ENCODE measurements at places on chromosomes 2 and 18. TPM values are rescaled to one million over a fixed set of nuclear protein-coding genes. Genes with fewer than 3 reads are reported as not detected.

ANO7 gene
- 1.2 TPM for total RNA-seq

POTEI gene
- total RNA-seq, result not detected

MROH2A gene
- not detected for total RNA-seq

PLEK gene
- total RNA-seq, result 0.36 TPM

RTP5 gene
- total RNA-seq, result not detected

HOXD4 gene
- total RNA-seq, result 1.2 TPM

DSG3 gene
- 1.4 TPM for total RNA-seq

ANKRD30BL gene
- total RNA-seq, result 0.29 TPM

LRATD1 gene
- total RNA-seq, result 10.0 TPM

CEBPZOS gene
- 20.6 TPM for total RNA-seq

GPR45 gene
- not detected for total RNA-seq

NEUROD1 gene
- not detected for total RNA-seq

- H3K36me3 ChIP-seq, result peaks cover 6% of the 10 kb centered on the region
- peak overlapping the region; percentile 99 for H3K4me3 ChIP-seq
- no peaks in the 10 kb centered on the region for H3K27me3 ChIP-seq
- H3K27ac ChIP-seq, result peak overlapping the region; percentile 98
Observed at GRCh38 chr18:79680891-79681339, 1.3 kb downstream of the CTDP1 start.

GRCh38 chr2:66897181-66897580 lies 462.3 kb downstream of the MEIS1 start:
- no peaks in the 10 kb centered on the region for H3K27me3 ChIP-seq
- no peak overlapping the region for H3K27ac ChIP-seq
- H3K36me3 ChIP-seq, result no peaks in the 10 kb centered on the region
- no peak for DNase-seq

DNA sequence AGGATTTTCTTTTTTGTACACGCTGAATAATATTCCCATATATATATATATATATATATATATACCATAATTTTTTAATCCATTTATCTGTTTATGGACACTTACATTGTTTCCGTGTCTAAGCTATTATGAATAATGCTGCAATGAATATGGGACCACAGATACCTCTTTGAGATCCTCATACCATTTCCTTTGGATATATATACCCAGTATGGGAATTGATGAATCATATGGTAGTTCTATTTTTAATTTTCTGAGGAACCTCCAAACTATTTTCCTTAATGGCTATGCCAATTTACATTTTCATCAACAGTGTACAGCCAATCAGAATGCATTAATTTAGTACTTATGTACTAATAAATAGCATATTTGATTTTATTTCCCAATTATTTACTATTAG lies 53.1 kb downstream of the MERTK start:
- peaks cover 6% of the 10 kb centered on the region for H3K4me1 ChIP-seq
- peaks cover 52% of the 10 kb centered on the region for H3K27me3 ChIP-seq
- DNase-seq, result no peak

GRCh38 chr2:176261136-176261535 lies 8.1 kb upstream of the MTX2 start:
- no peaks in the 10 kb centered on the region for H3K27me3 ChIP-seq
- no peak overlapping the region for H3K4me3 ChIP-seq
- H3K36me3 ChIP-seq, result no peaks in the 10 kb centered on the region
- H3K27ac ChIP-seq, result no peak overlapping the region
- no peaks in the 10 kb centered on the region for H3K4me1 ChIP-seq
- DNase-seq, result no peak

- H3K36me3 ChIP-seq, result no peaks in the 10 kb centered on the region
- no peak for DNase-seq
- no peak overlapping the region for H3K27ac ChIP-seq
- no peaks in the 10 kb centered on the region for H3K27me3 ChIP-seq
Observed at GRCh38 chr2:230268606-230269243, 43.2 kb downstream of the SP140 start.

DNA sequence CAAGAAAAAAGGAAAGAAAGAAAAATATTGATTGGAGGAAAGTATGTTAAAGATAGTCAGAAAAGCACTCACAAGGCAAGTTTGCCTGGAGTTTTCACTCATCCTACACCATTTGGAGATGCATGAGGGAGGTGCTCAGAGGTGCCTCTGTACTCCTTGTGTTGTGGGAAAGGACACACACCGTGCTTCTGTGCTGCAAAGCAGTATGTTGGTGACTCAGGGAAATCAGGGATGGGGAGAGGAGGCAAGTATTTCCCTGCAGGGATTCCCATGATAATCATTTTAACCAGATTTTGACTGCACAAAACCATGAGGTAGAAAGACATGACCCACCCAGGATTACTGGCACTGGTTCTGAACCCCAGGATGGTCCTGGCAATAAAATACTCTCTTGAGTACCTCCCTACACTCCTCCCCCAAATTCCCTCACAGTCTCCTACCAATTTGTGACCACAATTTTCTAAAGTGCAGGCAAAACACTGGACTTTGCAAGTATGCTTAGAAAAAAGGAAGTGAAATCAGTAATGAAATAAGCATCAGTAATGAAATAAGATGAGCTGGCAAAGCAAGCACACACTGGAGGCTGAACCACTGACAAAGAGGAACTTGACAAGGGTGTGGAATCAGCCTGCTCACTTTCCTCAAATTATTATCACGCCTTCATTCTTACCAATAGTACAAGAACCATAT lies 155.5 kb upstream of the ACVR2A start:
- no peaks in the 10 kb centered on the region for H3K27me3 ChIP-seq
- no peak for DNase-seq
- H3K4me1 ChIP-seq, result no peaks in the 10 kb centered on the region
- H3K4me3 ChIP-seq, result no peak overlapping the region

- no peak overlapping the region for H3K4me3 ChIP-seq
- H3K27ac ChIP-seq, result no peak overlapping the region
- no peaks in the 10 kb centered on the region for H3K4me1 ChIP-seq
- DNase-seq, result no peak
- no peaks in the 10 kb centered on the region for H3K36me3 ChIP-seq
- H3K27me3 ChIP-seq, result no peaks in the 10 kb centered on the region
Observed at GRCh38 chr2:143029141-143029540, 100.1 kb upstream of the ARHGAP15 start.

GRCh38 chr2:174066871-174067270 lies 101.7 kb upstream of the SP3 start:
- no peak overlapping the region for H3K4me3 ChIP-seq
- no peaks in the 10 kb centered on the region for H3K4me1 ChIP-seq
- H3K27me3 ChIP-seq, result peaks cover 3% of the 10 kb centered on the region
- H3K27ac ChIP-seq, result no peak overlapping the region
- DNase-seq, result no peak

DNA sequence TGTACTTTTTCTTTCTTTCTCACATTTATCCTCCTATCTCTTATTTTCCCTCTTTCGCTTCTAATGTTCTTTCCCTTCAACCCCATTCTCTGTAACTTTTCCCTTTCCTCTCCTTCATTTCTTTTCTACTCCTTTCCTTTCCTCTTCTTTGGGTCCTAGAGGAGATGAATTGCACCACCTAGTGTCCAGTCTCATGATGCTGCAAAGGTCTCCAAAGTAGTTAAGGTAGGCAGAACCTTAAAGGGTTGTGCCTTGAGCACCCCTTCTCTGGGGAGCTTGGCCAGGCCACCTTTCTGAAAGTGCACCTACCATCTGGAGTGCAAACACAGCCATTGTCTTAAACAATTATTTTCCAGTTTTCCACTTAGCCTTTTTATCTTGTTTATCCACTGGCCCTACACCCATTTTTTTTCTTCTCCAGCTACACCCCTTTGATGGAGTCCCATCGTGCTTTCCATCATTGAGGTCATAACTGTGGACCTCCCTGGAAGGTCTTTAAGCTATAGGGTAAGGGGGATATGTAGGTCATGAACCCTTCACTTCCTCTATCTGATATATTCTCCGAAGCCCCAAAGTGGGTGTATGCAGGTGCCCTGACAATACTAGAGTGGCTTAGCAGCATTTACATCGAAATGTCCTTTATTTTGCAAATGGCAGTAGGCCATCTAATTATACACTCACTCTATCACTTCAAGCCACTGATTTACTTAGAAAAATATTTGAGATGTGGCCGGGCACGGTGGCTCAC lies 155.9 kb downstream of the ESCO1 start:
- H3K36me3 ChIP-seq, result no peaks in the 10 kb centered on the region
- DNase-seq, result no peak
- H3K4me1 ChIP-seq, result peaks cover 7% of the 10 kb centered on the region
- H3K4me3 ChIP-seq, result no peak overlapping the region

DNA sequence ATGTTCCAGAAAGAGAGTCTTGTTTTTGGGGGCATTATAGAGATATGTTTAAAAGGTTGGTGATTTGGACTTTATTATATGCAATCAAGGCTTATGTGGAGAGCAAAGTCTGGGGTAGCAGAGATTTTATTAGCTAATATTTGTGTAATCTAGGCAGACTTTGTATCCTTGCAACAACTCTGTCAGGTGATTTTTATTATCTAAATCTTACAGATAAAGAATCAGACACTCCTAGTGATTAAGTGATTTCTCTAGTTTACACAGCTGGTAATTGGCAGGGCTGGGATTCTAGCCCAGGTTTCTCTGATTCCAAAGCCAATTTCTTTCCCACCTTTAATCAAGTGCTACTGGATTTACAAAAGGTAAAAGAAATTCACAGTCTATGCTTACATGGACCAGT lies 33.3 kb upstream of the NCK2 start:
- H3K27ac ChIP-seq, result no peak overlapping the region
- H3K36me3 ChIP-seq, result no peaks in the 10 kb centered on the region
- no peak overlapping the region for H3K4me3 ChIP-seq
- DNase-seq, result no peak

DNA sequence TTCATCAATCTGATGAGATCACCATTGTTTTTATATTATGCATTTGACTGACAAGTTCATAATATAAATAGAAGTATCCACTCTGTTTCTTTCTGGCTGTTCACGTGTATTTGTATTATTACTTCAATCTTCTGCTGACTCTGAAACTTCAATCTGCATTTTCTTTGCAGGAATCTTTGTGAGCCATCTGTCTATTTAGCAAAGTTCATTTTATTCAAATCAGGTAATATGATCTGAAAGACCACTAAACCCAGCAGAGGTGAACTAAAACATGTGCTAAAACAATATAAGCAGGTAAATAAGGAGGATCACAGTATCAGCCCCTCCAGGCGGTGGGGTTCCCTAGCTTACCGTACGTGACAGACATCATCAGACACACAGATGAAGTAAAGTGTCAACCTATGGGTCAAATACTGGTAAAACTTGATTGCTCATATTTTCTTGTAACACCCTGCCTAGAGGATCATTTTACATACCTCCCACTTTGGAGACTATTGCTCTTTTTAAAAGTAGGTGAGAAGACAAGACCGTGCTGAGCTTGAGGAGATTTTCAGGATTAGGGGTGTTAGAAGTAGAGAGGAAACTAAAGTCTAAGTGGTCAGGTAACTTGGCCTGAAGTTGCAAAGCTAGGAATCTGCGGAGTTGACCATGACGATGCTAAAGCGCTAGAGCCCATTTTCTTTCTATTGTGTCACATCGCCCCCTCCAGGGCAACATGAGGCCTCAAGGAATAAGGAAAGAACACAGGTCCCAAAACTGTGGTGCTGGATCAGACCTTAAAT lies 9.0 kb downstream of the DTNB start:
- no peaks in the 10 kb centered on the region for H3K36me3 ChIP-seq
- H3K27me3 ChIP-seq, result no peaks in the 10 kb centered on the region
- peak; percentile 88 for DNase-seq
- H3K4me3 ChIP-seq, result peak overlapping the region; percentile 49
- no peak overlapping the region for H3K27ac ChIP-seq

DNA sequence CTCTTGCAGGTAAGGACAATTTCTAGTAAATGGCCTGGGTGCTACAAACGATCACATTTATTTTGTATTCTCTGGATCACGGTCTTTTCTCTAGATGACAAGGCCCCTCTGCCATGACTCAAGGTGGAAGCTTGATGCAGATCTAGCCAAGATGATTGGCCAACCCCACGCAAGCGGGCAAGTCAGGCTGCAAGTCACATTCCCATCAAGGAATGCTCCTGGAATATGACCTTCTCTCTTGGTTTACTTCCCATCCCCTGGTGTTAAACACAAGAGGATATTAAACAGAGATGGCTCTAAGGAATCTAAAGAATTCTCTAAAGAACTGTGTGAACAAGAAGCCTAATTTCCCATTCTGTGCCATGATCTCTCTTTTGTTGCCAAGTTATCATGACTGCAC lies 97.3 kb upstream of the SERPINE2 start:
- H3K4me3 ChIP-seq, result no peak overlapping the region
- H3K27ac ChIP-seq, result no peak overlapping the region
- no peaks in the 10 kb centered on the region for H3K27me3 ChIP-seq
- peaks cover under 1% of the 10 kb centered on the region for H3K4me1 ChIP-seq

GRCh38 chr2:209523041-209523740 lies 99.3 kb downstream of the MAP2 start:
- no peak overlapping the region for H3K27ac ChIP-seq
- no peaks in the 10 kb centered on the region for H3K36me3 ChIP-seq
- peaks cover 14% of the 10 kb centered on the region for H3K4me1 ChIP-seq

GRCh38 chr18:35467624-35468016 lies 30.1 kb downstream of the INO80C start:
- DNase-seq, result no peak
- H3K36me3 ChIP-seq, result peaks cover 19% of the 10 kb centered on the region
- no peak overlapping the region for H3K4me3 ChIP-seq
- H3K4me1 ChIP-seq, result peaks cover 7% of the 10 kb centered on the region

GRCh38 chr2:158996378-158996993 lies 28.0 kb downstream of the TANC1 start:
- peaks cover 57% of the 10 kb centered on the region for H3K4me1 ChIP-seq
- DNase-seq, result no peak
- peaks cover 4% of the 10 kb centered on the region for H3K36me3 ChIP-seq
- H3K27ac ChIP-seq, result no peak overlapping the region
- H3K27me3 ChIP-seq, result no peaks in the 10 kb centered on the region

DNA sequence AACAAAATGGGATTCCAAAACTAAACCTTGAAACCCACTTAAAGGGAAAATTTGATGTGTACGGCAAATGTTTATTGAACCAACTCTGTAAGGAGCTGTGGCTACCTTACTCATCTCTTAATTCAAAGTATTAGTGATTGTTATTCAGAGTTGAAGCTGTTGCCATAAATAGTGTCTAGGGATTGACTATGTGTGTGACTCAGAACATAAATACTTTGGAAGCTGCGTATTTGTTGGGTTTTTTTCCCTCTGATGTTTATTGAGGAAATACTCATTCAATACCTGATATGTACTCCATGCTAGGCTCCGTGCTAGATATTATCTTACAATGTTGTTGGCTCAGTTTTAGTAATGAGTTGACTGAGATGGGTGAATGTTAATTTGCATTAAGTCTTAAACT lies 90.4 kb downstream of the PTRHD1 start:
- peaks cover 9% of the 10 kb centered on the region for H3K4me1 ChIP-seq
- H3K36me3 ChIP-seq, result no peaks in the 10 kb centered on the region
- H3K27ac ChIP-seq, result peak overlapping the region; percentile 69
- no peak overlapping the region for H3K4me3 ChIP-seq
